ENCODE measurements at places on chromosomes 7 and 10.

DNA sequence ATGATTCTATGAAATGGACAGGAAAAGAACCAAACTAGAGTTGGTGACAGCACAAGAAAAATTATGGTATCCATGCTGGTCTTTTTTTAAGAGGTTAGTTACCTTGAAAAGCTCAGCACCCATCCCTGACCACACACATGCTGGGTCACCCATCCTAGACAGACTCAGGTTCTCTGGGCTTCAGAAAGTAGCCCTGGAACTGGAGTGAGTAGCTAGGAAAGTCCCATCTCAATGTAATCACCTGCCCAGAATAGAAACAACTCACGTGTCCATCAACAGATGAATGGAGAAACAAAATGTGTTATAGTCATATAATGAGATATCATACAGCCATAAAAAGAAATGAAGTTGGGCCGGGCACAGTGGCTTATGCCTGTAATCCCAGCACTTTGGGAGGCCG lies 37.0 kb downstream of the GSDME start:
- DNase-seq, result no peak

DNA sequence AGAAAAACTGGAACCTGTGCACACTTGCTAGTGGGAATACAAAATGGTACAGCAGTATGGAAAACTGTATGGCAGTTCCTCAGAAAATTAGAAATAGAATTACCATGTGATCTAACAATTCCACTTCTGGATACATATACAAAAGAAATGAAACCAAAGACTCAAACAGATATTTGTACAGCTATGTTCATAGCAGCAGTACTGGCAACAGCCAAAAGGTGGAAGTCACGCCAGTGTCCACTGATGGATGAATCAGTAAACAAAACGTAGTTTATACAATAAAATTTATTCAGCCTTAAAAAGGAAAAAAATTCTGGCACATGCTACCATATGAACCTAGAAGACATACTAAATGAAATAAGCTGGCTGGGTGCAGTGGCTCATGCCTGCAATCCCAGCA lies 23.0 kb downstream of the IDE start:
- no peak for DNase-seq

DNA sequence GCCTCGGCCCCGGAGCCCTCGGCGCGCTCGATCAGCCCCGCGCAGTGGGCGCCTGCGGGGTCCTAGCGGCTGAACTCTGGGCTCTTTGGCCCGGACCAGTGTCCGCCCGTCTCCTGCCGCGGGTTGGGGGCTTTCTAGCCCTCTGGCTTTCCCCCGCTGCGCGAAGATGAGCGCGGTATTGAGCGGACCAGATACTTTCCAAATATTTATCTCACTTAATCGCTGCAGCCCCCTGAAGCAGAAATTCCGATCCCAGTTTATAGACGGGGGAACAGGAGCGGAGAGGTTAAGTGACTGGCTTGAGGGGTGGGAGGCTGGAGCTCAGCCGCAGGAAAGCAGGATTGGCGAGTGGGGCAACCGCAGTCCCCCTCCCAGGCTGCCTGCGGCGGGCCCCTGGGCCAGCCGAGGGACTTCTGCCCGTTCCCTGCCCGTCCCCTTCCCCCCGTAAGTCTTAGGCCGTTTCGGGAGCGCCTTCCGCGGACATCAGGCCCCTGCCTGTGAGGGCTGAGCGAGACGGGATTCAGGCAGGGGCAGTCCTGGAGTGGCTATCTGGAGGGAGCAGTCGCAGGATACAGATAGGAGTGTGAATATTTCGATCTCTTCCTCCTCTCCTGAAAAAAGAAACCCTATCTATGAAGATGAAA lies 565 bp downstream of the STRIP2 start:
- DNase-seq, result no peak

- no peak for DNase-seq
Measured at GRCh38 chr10:60441515-60441914, 51.8 kb upstream of the ANK3 start.

- DNase-seq, result no peak
Measured at GRCh38 chr7:87328281-87328680, 17.2 kb upstream of the CROT start.

Measured in esophagus squamous epithelium (tissue), 5 donors.